ENCODE measurements at places on chromosomes 5 and 9.
A peak's percentile ranks its signal among the peaks of the same experiment; 100 is the strongest.

GRCh38 chr5:395156-395920, 47.6 kb upstream of the EXOC3 start:
- H3K27ac ChIP-seq = peak overlapping the region; percentile 98
- H3K36me3 ChIP-seq = peaks cover 31% of the 10 kb centered on the region
- H3K4me1 ChIP-seq = peaks cover 60% of the 10 kb centered on the region
- H3K27me3 ChIP-seq = peaks cover 14% of the 10 kb centered on the region
- DNase-seq = peak; percentile 94
- H3K4me3 ChIP-seq = peak overlapping the region; percentile 42

GRCh38 chr5:72129725-72130124, 22.4 kb downstream of the MAP1B start:
- H3K36me3 ChIP-seq = peaks cover 43% of the 10 kb centered on the region
- H3K27ac ChIP-seq = peak overlapping the region; percentile 76
- peak overlapping the region; percentile 43 for H3K4me3 ChIP-seq
- H3K27me3 ChIP-seq = no peaks in the 10 kb centered on the region
- peak; percentile 53 for DNase-seq

GRCh38 chr9:38687992-38688391, 31.9 kb downstream of the FAM240B start:
- H3K27me3 ChIP-seq = peaks cover 28% of the 10 kb centered on the region
- H3K27ac ChIP-seq = no peak overlapping the region
- H3K4me3 ChIP-seq = no peak overlapping the region

DNA sequence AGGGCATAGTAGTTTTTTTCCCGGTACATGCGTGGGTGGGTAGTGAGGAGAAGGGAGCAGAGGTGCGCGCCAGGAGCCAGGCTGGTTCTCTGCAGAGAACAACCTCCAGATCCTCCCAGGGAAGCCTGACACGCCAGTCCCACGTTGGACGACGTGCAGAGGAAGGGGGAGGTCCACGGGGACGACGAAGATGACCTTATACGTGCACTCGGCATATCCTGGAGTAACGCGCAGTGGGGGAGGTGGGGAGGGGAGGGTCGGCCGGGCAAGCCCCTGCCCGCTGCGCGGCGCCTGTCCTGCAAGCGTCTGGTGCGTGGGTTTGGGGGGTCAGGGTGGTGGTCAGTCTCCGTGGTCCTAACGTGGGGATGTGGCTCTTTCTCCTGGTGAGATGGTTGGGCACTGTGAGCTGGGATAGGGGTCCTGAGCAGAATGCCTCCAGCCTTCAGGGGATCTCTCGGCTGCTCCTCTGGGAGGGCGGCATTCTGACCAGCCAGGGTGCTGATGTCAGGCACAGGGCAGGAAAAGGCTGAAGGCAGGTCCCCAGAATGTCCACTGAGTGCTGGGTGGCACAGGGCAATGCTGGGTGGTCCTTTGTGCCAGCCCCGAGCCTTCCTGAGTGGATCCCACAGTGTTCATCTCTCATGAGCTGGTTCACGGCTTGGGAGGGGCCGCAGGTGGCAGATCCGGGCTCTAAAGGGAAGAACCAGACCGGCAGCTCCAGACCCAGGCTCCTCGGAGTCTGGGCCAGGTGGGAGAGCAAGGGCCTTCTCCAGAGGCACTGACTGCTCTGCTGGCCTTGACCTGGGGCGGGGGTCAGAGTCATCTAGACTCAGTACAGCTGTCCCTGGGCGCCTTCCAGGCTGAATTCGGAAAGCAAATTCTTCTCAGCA, 10.5 kb upstream of the SCGB3A1 start:
- no peaks in the 10 kb centered on the region for H3K36me3 ChIP-seq
- H3K4me1 ChIP-seq = no peaks in the 10 kb centered on the region
- H3K4me3 ChIP-seq = no peak overlapping the region
- peaks cover 13% of the 10 kb centered on the region for H3K27me3 ChIP-seq
- DNase-seq = no peak
- no peak overlapping the region for H3K27ac ChIP-seq

DNA sequence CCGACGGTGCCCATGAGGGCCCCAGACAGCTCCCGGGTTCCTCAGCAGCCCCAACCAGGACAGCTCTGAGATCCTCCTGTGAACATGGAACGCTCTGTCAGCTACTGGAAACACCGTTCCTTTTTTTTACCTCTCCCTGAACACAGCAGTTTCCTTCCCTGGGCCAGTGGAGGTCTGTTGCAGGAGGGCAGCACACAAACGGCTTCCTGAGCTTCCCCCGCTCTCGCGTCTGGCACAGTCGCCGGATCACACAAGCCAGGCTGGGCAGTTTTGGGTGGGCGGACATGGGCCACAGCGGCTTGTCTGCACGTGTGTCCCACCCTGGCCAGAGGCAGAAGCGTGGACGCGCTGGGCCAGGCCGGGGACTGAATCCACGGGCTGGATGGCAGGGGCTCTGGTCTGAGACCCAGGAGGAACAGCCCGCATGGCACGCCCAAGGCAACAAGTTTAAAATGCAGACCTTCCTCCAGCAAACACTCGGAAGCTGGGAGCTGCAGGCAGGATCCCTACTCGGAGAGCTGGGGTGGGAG, 106.8 kb upstream of the SARDH start:
- H3K36me3 ChIP-seq = no peaks in the 10 kb centered on the region
- H3K27me3 ChIP-seq = peaks cover 2% of the 10 kb centered on the region
- no peak overlapping the region for H3K4me3 ChIP-seq
- DNase-seq = no peak
- no peak overlapping the region for H3K27ac ChIP-seq

DNA sequence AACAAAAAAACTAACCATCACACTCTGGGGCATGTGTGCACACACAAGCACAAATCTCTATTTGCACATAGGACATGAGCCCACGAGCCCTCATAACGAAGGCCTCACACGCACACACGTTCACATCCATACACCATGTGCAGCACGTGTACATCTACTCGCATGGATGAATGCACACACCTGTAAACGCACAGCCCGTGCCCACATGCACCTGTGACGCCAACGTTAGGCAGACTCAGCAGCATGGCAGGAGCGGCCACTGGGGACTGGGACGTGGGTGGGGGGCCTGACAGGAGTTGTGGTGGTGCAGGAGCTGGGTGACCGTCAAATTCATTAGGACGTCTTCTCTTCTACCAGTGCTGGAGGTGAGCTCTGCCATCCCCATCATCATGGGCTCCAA, 3.2 kb downstream of the SLC34A1 start:
- H3K27me3 ChIP-seq = peaks cover 24% of the 10 kb centered on the region
- no peak overlapping the region for H3K4me3 ChIP-seq

GRCh38 chr9:126524353-126525077, 89.2 kb upstream of the LMX1B start:
- no peak for DNase-seq
- H3K36me3 ChIP-seq = no peaks in the 10 kb centered on the region
- peaks cover 66% of the 10 kb centered on the region for H3K27me3 ChIP-seq
- H3K4me1 ChIP-seq = peaks cover 15% of the 10 kb centered on the region
- H3K27ac ChIP-seq = no peak overlapping the region

DNA sequence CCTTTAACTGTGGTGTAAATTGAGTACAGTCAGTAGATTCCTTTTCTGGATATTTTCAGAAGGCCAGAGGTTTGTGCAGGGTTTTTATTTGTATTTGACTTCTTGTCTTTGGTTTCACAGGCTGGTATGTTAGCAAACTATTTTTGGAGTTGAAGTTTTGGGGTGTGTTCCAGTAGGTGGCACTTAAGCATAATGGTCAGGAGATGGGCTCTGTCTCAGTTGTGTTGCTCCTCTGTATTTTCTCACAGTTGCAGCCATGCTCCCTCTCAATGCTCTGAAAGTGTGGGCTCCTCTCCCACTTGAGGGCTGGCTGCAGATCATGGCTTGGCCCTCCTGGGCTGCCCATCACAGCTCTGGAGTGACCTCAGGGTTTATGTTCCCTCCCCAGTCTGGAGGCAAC, 267.0 kb upstream of the PCSK5 start:
- H3K4me3 ChIP-seq = no peak overlapping the region
- no peaks in the 10 kb centered on the region for H3K27me3 ChIP-seq
- H3K27ac ChIP-seq = no peak overlapping the region
- no peaks in the 10 kb centered on the region for H3K36me3 ChIP-seq
- no peaks in the 10 kb centered on the region for H3K4me1 ChIP-seq
- no peak for DNase-seq

- no peaks in the 10 kb centered on the region for H3K36me3 ChIP-seq
- DNase-seq = no peak
- H3K4me3 ChIP-seq = no peak overlapping the region
Measured at GRCh38 chr5:104998169-104998568, 1435.6 kb upstream of the NUDT12 start.

DNA sequence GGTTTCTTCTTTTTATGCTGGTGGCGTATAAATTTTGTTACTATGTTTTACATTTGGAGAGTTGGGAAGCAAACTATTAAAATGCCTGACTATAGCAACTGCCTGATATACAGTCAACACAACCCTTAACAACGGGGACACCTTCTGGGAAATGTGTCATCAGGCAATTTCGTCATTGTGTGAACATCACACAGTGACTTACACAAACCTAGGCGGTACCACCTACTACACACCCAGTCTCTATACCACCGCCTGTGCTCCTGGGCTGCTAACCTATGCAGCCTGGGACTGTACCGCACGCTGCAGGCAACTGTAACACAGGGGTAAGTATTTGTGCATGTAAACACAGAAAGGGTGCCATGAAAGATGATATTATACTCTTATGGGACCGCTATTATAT, 1.3 kb upstream of the CDHR2 start:
- H3K4me3 ChIP-seq = no peak overlapping the region
- H3K36me3 ChIP-seq = no peaks in the 10 kb centered on the region
- no peak overlapping the region for H3K27ac ChIP-seq

DNA sequence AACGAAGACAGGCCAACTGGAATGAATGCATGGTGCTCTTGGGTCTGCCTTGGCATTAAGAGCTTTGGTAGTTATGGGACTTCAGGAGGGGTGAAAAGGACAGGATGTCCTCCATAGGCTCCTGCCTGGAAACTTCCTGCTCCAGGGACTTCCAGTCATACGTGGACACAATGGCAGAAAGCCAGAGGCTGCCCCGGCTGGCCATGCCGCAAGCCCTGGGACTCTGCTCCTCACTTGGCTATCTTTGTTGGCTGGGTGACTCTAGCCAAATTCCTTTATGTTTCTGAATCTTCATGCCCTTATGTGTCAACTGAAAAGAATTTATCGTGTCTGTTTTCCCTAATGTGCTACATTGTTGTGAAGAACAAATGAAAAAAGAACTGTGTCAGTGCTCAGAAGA, 136.9 kb downstream of the SIL1 start:
- H3K4me3 ChIP-seq = peak overlapping the region; percentile 62
- H3K27me3 ChIP-seq = no peaks in the 10 kb centered on the region
- H3K4me1 ChIP-seq = peaks cover 60% of the 10 kb centered on the region
- H3K27ac ChIP-seq = peak overlapping the region; percentile 85
- no peaks in the 10 kb centered on the region for H3K36me3 ChIP-seq

GRCh38 chr5:44565902-44566301, 176.7 kb upstream of the FGF10 start:
- no peaks in the 10 kb centered on the region for H3K36me3 ChIP-seq
- no peak for DNase-seq
- H3K4me3 ChIP-seq = no peak overlapping the region
- no peak overlapping the region for H3K27ac ChIP-seq
- no peaks in the 10 kb centered on the region for H3K4me1 ChIP-seq

DNA sequence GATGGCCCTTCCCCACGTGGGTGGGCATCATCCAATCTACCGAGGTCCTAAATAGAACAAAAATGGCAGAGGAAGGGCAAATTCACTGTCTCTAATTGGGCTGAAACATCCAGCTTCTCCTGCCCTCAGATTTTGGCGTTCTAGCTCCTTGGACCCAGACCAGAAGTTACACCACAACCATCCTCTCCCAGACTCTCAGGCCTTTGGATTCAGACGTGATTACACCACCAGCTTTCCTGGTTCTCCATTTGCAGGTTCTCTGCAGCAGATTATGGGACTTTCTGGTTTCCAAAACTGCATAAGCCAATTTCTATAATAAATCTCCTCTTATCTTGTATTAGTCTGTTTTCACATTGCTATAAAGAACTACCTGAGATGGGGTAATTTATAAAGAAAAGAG, 73.6 kb upstream of the STARD4 start:
- no peak overlapping the region for H3K4me3 ChIP-seq
- peaks cover 45% of the 10 kb centered on the region for H3K4me1 ChIP-seq
- H3K27ac ChIP-seq = no peak overlapping the region
- peaks cover 3% of the 10 kb centered on the region for H3K27me3 ChIP-seq
- no peak for DNase-seq
- H3K36me3 ChIP-seq = no peaks in the 10 kb centered on the region

DNA sequence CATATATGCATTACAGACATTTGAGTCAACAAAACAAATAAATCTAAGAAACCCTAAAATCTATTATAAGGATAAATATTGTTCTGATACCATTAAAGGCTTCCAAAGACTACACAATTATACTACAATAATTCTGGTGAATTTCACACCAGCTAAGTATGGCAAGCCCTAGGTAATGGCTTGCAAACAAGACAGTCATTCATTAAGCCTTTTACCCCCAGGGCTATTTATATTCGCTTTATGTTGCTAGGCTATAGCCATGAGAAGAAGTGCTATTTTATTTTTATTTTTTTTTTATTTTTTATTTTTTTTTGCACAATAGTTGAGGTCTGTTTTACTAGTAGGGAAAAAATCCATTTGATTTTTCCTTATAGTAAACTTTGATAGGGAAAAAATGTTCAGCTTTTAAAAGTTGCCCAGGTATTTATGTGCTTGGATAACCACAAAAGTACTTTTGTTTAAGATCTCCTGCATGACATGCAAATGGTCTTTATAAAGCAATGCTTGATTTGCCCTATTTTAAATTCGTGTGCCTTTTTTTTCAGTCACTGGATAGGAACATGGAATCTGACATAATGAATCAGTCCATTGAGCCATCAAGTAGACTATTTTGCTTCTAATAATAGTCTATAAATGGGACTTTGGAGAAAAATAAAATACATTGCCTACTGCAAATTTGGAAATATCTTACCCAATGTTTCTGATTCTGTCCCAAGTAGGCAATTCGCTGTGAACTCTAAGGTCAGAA, 946.3 kb upstream of the COX7C start:
- 0 out of 2 replicates have a peak, but pooled peaks cover 1% of the 10 kb centered on the region for H3K27me3 ChIP-seq
- H3K4me1 ChIP-seq = no peaks in the 10 kb centered on the region
- DNase-seq = no peak
- no peak overlapping the region for H3K27ac ChIP-seq
- H3K4me3 ChIP-seq = no peak overlapping the region

- DNase-seq = peak; percentile 43
- H3K27ac ChIP-seq = peak overlapping the region; percentile 86
- no peaks in the 10 kb centered on the region for H3K36me3 ChIP-seq
- H3K27me3 ChIP-seq = no peaks in the 10 kb centered on the region
Measured at GRCh38 chr5:111453747-111454146, 58.6 kb downstream of the STARD4 start.

GRCh38 chr5:79357398-79357797, 121.5 kb downstream of the JMY start:
- no peaks in the 10 kb centered on the region for H3K27me3 ChIP-seq
- H3K4me1 ChIP-seq = no peaks in the 10 kb centered on the region
- peaks cover 4% of the 10 kb centered on the region for H3K36me3 ChIP-seq
- H3K4me3 ChIP-seq = no peak overlapping the region
- DNase-seq = no peak
